ENCODE measurements at places on chromosomes 7 and 10. TPM values are rescaled to one million over a fixed set of nuclear protein-coding genes. Genes with fewer than 3 reads are reported as not detected.

GTPBP10 gene
- 23.7 TPM for total RNA-seq

- DNase-seq, result no peak
Observed at GRCh38 chr7:18241543-18242231, 214.0 kb upstream of the PRPS1L1 start.

HOXA13 gene
- total RNA-seq, result 1.2 TPM

- DNase-seq, result no peak
Observed at GRCh38 chr10:30750971-30751677, 121.6 kb upstream of the LYZL2 start.

TSPAN13 gene
- total RNA-seq, result 80.8 TPM

GRCh38 chr10:117140525-117140902, 2.4 kb upstream of the VAX1 start:
- DNase-seq, result no peak

C7orf25 gene
- 10.0 TPM for total RNA-seq

- DNase-seq, result no peak
Observed at GRCh38 chr10:15363031-15363430, 8.1 kb downstream of the FAM171A1 start.

DNA sequence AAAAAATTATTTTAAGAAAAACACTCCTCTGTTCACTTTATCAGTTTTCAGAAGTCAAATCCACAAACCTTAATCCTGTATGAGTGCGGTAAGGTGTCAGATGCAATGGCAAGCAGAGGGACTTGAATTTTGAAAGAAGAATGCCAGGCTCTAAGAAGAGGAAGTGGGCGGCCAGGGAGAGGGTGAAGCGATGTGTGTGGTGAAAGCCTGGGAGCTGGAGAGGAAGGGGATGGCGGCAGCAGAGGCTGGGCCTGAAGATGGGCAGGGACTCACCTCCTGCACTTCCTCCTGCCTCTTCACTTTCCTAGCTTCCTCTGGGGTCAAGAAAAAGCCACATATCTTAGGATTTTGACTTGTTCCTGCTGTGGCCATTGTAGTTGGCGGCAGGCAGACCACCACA, 609.6 kb downstream of the PARD3 start:
- no peak for DNase-seq

GNAT3 gene
- not detected for total RNA-seq

DNA sequence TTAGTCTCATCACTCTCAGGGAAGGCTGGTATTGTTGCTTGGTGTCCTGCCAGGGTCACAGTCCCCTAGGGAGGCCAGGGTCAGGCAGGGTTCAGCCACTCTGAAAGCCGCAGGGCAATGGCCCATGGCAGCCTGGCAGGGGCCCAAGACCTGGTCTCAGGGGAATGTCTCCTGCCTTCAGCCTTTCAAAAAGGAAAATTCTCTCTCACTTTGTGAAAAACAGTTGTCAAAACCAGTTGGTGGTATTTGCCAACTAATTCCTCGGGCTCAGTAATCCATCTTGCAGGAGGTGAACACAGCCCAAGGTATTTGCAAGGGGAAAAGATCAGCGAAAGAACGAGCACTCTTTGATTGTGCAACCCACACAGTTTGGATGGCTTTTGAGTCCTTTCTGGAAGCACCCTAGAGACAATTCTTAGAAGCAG, 101.5 kb downstream of the JCAD start:
- DNase-seq, result no peak

- DNase-seq, result no peak
Observed at GRCh38 chr7:41035794-41036193, 667.1 kb downstream of the INHBA start.

TMEM270 gene
- 0.72 TPM for total RNA-seq

GRCh38 chr7:7536396-7537019, 835 bp upstream of the COL28A1 start:
- DNase-seq, result no peak

UCMA gene
- not detected for total RNA-seq

DNA sequence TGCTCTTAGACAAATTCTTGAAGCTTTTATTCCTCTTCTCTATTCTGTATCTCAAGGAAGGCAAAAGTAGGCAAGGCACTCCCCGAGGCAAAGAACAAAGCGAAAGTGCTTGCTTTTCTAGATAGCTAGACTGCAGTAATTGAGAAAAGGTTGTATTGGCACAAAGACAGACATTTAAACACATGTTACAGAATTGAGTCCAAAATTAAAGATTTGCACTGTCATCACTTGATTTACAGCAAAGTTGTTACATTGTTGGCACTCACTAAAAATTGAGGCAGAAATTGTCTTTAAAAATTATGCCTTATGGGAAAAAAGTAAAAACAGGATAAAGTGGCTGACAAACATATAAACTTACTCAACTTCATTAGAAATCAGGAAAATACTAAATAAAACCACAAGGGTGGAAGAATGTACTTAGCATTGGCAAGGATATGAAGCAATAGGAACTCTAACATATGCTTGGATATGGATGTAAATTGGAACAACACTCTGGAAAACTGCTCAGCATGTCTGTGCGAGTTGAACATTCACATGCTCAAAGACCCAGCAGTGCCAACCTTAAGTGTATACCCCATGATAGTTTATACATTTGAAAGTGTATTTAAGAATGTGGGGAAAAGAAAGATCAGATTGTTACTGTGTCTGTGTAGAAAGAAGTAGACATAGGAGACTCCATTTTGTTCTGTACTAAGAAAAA, 491.3 kb downstream of the GLRX3 start:
- no peak for DNase-seq

- DNase-seq, result no peak
Observed at GRCh38 chr7:16347066-16347826, 74.1 kb downstream of the CRPPA start.

- no peak for DNase-seq
Observed at GRCh38 chr7:106100863-106101629, 11.1 kb downstream of the SYPL1 start.

H2BK1 gene
- not detected for total RNA-seq

DNA sequence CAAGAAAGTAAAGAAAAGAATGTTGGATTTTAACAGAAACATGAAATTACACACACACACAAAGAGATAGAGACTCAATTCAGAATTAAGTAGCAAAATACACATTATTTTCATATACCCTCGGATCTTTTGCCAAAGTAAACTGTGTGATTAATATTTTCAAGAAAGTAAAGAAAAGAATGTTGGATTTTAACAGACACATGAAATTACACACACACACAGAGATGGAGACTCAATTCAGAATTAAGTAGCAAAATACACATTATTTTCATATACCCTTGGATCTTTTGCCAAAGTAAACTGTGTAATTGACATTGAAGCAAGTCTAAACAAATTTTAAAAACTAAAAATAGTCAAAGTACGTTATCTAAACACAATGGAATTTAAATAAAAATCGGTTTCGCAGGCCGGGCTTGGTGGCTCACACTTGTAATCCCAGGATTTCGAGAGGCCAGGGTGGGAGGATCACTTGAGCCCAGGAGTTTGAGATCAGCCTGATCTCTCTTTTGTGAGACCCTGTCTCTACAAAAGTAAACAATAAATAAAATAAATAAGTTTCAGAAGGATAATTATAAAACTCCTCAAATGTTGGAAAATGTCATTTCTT, 337.3 kb upstream of the MAGI2 start:
- DNase-seq, result no peak

Data from Panc1 (cell line).